ENCODE measurements at places on chromosomes 7 and 10.

DNA sequence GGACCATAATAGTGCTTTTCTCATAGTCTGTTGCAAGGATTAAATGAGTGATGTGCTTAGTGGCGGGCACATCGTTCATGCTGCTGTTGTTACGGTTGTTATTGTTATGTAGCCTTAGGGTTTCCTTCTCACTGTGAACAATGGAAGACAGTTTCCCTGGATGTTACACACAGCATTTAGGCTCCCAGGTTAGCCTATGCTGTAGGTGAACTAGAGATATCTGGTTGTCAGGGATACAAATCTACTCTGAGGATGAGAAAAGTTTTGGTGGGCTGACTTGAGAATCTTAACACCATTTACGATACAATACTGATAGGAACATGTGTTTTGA, 14.7 kb downstream of the SH3PXD2A start:
- no peak for DNase-seq

DNA sequence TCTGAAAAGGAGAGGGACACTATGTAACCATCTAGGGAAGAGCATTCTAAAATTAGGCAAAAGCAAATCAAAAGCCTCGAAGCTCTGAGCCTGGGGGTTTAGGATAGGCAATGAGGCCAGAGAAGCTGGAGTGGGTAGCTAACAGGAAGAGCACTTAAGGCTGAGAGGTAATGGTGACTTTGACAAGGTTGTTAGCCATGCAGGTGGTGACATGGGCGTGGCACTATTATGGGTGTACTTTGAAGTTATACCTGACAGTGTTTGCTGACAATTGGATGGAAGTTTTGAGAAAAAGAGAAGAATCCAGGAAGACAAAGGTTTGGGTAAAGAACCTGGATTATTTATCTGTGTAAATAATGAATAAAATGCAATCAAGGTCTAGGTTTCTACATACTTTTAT, 383.0 kb upstream of the SEMA3C start:
- DNase-seq, result no peak

GRCh38 chr7:54360075-54360840, 181.9 kb upstream of the VSTM2A start:
- DNase-seq, result no peak

- no peak for DNase-seq
Measured at GRCh38 chr7:141956084-141956483, 9.3 kb upstream of the CLEC5A start.

DNA sequence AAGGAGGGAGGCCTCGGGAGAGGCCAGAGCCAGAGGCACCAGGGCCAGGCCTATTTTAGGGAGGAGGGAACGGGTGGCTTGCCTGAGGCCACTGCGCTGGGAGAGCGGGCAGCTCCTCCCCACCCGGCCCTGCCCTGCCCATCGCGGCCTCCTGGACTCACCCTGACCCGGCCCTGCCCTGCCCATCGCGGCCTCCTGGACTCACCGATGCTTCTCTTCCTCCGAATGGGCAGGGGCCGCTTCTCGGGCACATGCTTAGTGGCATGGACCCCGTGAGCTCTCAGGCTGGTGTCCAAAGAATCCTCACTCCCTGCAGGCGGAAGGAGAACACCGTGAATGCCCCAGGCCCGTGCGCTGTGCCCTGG, 7.5 kb downstream of the PDGFA start:
- DNase-seq, result no peak

DNA sequence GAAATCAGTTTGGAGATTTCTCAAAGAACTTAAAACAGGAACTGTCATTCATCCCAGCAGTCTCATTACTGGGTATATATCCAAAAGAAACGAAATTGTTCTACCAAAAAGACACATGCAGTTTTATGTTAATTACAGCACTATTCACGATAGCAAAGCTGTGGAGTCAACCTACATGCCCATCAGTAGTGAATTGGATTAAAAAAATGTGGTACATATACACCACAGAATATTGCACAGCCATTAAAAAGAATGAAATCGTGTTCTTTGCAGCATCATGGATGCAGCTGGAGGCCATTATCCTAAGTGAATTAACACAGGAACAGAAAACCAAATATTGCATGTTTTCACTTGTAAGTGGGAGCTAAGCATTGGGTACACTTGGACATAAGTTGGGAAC, 158.9 kb downstream of the CDK14 start:
- no peak for DNase-seq
